ENCODE measurements at places on chromosomes 3 and 15. TPM values are rescaled to one million over a fixed set of nuclear protein-coding genes. Genes with fewer than 3 reads are reported as not detected.
A peak's percentile ranks its signal among the peaks of the same experiment; 100 is the strongest.

Gene RBM15B
- 15.8 TPM for total RNA-seq

Gene ACSBG1
- not detected for total RNA-seq

Gene DGKG
- 0.72 TPM for total RNA-seq

Gene CHRNA7
- total RNA-seq = 131 TPM

Gene SEMA5B
- 27.2 TPM for total RNA-seq

- DNase-seq = no peak
- H3K36me3 ChIP-seq = no peaks in the 10 kb centered on the region
These were observed 241.8 kb upstream of the SLCO3A1 start for GRCh38 chr15:91611561-91612323.

GRCh38 chr15:49320351-49320750, 102.7 kb upstream of the FGF7 start:
- peaks cover 49% of the 10 kb centered on the region for H3K36me3 ChIP-seq
- no peak overlapping the region for H3K4me3 ChIP-seq
- no peaks in the 10 kb centered on the region for H3K27me3 ChIP-seq
- no peak for DNase-seq

GRCh38 chr3:37537914-37538691, 323.6 kb upstream of the CTDSPL start:
- H3K36me3 ChIP-seq = peaks cover 12% of the 10 kb centered on the region
- H3K4me1 ChIP-seq = peaks cover 5% of the 10 kb centered on the region
- H3K4me3 ChIP-seq = no peak overlapping the region
- DNase-seq = no peak
- H3K27ac ChIP-seq = no peak overlapping the region

DNA sequence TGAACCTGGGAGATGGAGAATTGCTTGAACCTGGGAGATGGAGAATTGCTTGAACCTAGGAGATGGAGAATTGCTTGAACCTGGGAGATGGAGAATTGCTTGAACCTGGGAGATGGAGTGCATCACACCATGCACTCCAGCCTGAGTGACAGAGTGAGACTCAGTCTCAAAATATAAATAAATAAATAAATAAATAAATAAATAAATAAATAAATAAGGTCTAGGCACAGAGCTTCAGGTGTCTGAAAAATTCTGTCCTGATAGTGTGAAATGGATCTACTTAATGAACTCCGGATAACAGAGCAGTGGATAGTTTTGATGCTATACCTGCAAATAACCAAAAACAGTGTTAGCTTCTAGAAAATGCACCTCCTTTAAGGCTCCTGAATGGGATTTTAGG, 24.3 kb upstream of the NUDT16 start:
- H3K4me3 ChIP-seq = no peak overlapping the region
- no peaks in the 10 kb centered on the region for H3K27me3 ChIP-seq
- no peak overlapping the region for H3K27ac ChIP-seq
- no peak for DNase-seq
- no peaks in the 10 kb centered on the region for H3K36me3 ChIP-seq

DNA sequence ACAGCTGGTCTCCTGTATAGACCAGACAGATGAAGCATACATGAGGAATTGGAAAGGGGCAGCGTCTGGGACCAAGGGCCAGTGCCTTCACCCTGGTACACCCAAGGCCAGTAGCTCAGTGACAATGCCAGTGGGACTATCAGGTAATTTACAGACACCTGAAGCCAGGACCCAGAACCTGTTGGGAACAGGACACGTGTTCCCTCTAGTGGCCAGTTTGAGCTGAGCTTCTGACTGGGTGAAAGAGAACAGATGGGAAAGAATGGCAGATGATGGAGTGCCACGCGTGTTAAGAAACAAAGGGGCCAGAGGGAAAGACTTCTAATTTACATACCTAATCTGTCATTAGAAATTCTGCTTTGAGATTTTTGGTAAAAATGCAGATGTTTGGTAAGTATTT, 5.1 kb upstream of the SLC25A38 start:
- no peak overlapping the region for H3K4me3 ChIP-seq
- H3K4me1 ChIP-seq = peaks cover 22% of the 10 kb centered on the region
- no peaks in the 10 kb centered on the region for H3K36me3 ChIP-seq
- H3K27me3 ChIP-seq = no peaks in the 10 kb centered on the region
- H3K27ac ChIP-seq = no peak overlapping the region

- H3K4me1 ChIP-seq = no peaks in the 10 kb centered on the region
- no peaks in the 10 kb centered on the region for H3K27me3 ChIP-seq
- H3K27ac ChIP-seq = no peak overlapping the region
- H3K36me3 ChIP-seq = no peaks in the 10 kb centered on the region
- H3K4me3 ChIP-seq = no peak overlapping the region
These were observed 385.5 kb downstream of the GBE1 start for GRCh38 chr3:81375921-81376320.

DNA sequence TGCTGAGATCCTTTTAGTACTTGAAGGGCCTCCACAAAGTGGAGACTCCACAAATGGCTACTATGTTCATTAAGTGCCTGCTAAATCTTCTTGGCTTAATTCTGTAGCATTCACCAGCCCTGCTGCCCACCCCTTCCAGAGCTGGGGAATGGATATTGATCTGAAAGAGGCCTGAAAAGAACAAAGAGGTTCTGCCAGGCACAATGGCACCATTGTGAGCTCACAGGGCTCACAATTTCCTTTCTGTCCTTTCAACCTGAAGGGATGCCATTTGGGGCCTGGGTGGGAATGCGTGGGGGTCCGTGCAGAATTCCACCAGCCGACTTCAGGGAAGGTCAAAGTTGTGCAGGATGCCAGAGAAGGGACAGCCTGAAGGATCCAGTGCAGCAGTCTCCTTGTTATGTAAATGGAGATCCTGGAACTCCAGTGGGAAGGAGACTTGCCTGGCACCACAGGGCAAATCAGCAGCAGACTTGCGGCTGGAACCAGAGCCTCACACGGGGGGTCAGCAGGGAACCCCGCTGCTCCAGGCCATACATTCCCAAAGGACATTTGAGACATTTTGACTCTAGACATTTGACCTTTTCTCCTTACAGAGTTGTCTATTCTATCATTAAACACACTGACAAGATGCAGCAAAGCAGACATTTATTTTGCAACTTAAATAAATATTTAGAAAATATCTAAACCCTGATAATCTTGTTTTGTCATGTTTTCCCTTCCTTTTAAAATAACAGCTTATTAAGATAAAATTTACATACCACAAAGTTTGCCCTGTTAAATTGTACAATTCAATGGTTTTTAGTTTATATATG, 21.5 kb upstream of the MORF4L1 start:
- no peaks in the 10 kb centered on the region for H3K36me3 ChIP-seq
- no peaks in the 10 kb centered on the region for H3K27me3 ChIP-seq
- H3K4me3 ChIP-seq = no peak overlapping the region

DNA sequence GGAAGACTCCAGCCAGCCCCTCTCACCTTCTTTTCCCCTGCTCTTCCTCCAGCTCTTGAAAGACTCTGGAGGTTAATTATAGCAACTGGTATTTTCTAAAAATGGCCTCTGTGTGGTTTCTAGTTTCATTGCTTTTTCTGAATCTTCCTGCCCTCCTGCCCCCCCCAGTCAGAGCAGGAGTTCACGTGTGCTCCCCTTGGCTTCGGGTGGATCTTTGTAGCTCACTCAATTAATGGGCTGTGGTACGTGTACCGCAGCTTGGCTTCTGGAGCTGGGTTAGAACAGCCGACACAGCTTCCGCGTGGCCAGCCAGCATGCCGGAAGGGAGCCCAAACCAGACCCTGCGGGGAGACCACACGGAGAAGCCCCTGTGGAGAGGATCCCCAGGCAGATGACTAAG, 31.5 kb downstream of the TM2D3 start:
- H3K27ac ChIP-seq = no peak overlapping the region
- peaks cover 14% of the 10 kb centered on the region for H3K4me1 ChIP-seq
- H3K27me3 ChIP-seq = no peaks in the 10 kb centered on the region
- peaks cover 15% of the 10 kb centered on the region for H3K36me3 ChIP-seq
- no peak for DNase-seq

DNA sequence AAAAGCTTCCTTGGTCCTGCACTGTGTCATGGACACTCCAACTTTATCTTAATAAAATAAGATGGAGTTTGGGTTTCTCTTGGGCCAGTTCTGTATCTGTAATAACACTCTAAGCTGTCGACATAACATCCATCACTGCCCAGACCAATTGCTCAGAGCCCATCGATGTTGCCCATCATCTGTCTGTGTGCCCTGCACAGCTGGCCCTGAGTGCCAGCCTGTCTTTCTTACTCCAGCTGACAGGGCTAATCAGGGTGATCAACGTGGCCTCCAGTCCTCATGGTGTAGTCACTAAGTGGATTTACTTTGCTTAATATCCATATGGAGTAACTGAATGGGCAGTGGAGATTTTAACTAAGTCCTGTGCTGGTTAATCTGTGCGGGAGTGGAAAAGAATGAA, 419.8 kb upstream of the TPM1 start:
- H3K4me1 ChIP-seq = peaks cover 18% of the 10 kb centered on the region
- no peak for DNase-seq
- H3K4me3 ChIP-seq = no peak overlapping the region
- no peaks in the 10 kb centered on the region for H3K36me3 ChIP-seq
- no peaks in the 10 kb centered on the region for H3K27me3 ChIP-seq

GRCh38 chr15:23472678-23473077, 25.6 kb upstream of the GOLGA6L2 start:
- H3K4me1 ChIP-seq = no peaks in the 10 kb centered on the region
- no peak overlapping the region for H3K27ac ChIP-seq
- no peak overlapping the region for H3K4me3 ChIP-seq
- DNase-seq = no peak

DNA sequence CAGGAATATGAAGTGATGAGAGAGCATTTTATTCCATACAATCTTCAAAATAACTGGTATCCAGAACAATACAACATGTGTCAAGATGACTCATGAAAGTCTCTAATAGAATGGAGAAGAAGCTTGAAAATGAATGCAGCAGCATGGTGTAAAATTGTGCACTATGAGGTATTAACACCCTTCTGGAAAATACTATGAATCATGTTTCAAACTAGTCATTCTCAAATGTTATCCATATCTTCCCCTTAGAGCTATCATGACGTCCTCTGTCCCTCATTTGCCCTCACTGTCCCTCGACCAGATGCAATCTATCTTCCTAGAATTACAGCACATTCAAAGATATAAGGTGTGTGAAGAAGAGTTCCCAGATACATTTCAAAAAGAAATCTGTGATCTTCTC, 198.2 kb downstream of the NECTIN3 start:
- H3K36me3 ChIP-seq = no peaks in the 10 kb centered on the region
- DNase-seq = no peak
- H3K27ac ChIP-seq = no peak overlapping the region

GRCh38 chr3:78846718-78847117, 921.1 kb downstream of the ROBO1 start:
- H3K36me3 ChIP-seq = no peaks in the 10 kb centered on the region
- no peak overlapping the region for H3K4me3 ChIP-seq
- peaks cover 7% of the 10 kb centered on the region for H3K4me1 ChIP-seq
- no peak overlapping the region for H3K27ac ChIP-seq

GRCh38 chr3:172536993-172537419, 13.8 kb upstream of the TNFSF10 start:
- no peak overlapping the region for H3K4me3 ChIP-seq
- H3K36me3 ChIP-seq = no peaks in the 10 kb centered on the region
- DNase-seq = no peak
- peak overlapping the region; percentile 62 for H3K27ac ChIP-seq
- no peaks in the 10 kb centered on the region for H3K27me3 ChIP-seq

DNA sequence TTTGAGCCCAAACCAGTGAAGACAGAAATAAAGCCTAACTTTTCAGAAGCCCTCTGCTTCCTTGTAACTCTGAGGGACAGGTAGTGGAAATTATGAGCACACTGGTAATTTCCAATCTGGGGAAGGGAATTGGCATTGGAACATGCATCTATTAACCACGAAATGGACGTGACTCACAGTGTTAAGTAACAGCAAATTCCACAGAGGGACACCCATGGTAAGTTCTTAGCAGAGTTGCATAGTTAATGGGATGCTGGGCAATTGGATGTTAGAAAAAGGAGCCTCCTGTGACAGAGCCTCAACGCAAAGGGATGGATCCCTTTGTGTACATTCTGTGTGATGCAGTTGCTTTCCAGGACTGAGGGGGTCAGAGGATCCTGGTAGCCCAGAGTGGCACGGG, 168.6 kb downstream of the SEMA6D start:
- no peak for DNase-seq
- no peaks in the 10 kb centered on the region for H3K27me3 ChIP-seq
- no peak overlapping the region for H3K4me3 ChIP-seq
- no peak overlapping the region for H3K27ac ChIP-seq
- H3K4me1 ChIP-seq = no peaks in the 10 kb centered on the region
- no peaks in the 10 kb centered on the region for H3K36me3 ChIP-seq

DNA sequence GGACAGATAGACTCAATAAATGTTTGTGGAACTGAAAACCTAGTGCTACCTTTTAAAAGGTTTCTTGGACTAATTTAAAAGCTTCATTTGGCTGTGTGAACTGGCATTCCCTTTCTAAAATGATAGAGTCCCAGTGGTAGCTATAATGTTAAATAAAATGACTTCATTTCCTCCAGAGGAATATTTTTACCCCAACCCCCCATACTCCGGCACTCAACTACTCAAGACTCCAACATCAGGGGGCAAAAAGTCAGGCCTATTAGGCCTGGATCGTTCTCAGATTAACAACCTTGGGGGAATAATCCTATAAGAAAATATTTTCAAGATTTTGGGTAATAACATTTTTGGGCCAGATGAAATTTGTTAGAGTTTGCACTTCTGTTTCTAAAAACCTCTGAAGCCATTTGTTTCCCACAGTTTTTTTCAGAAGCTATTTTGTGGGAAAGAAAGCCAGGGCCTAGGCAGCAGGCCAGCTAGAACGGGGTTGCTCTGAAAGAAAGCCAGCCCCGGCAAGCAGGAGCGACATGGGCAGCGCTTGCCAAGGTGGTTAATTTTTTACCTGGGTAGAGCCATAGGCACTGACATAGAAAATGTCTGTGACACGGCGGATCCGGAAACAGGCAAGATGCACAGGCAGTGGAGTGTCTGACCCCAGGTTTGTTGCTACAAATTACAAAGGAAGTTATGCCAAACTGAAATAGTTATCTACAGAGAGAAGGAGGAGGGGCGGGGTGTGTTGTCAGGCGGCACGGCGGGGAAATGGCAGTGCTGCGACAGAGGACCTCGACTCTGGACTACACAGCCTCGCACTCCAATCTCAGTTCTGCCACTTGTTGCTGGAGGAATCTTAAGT, 84.6 kb downstream of the MAGI1 start:
- no peaks in the 10 kb centered on the region for H3K36me3 ChIP-seq
- no peaks in the 10 kb centered on the region for H3K27me3 ChIP-seq
- DNase-seq = peak; percentile 91

Measured in stomach (tissue), 19 donors.